G401 (cell line): ENCODE measurements at places on chromosomes 16 and 17. TPM values are rescaled to one million over a fixed set of nuclear protein-coding genes. Genes with fewer than 3 reads are reported as not detected.

DNA sequence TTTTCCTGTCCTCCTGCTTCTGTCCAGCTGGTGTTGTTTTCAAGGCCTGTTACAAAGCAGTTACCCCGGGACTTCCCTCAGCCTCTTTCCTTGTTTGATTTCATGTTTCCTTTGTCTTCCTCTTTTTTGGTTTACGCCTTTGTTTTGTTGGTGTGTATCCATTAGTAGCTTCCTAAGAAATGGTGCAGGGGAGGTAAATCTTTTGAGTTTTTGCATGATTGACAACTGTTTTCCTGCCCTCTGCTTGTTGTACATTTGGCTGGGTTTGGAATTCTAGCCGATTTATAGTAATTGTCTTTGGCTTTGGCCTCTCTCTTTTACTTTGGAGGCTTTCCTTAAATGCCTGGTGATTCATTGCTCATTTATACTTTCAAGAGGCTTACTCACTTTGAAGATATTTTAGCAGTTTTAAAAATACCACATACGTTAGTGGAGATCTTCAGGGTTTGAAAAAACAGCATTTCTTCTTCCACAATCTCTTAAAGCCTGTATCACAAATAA, 32.8 kb downstream of the DNAH2 start:
- no peak for DNase-seq

GRCh38 chr16:29994600-29995323, 655 bp downstream of the HIRIP3 start:
- DNase-seq, result no peak

DNA sequence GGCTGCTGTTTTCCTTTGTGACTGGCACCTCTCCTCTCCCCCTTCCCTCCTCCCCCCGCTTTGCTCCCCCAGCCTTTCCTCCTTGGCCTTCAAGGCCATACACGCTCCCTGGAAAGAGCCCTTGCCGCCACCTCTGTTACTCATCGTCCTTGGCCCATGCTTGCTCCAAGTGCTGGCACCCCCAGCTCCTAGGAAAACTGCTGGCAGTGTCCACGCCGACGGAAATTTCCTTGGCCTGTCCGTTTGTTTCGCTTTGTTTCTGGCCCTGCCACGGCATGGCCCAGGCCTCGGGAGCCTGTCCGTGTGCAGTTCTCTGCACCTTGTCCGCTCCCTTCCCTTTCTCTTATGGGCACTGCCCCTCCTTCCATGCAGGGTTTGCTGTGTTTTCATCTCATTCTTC, 18.0 kb downstream of the CA5A start:
- peak; percentile 84 for DNase-seq

- DNase-seq, result peak; percentile 25
Observed at GRCh38 chr16:24731722-24732419, 2.4 kb downstream of the TNRC6A start.

Gene WFIKKN1
- total RNA-seq, result 44.6 and 64.4 TPM in 2 replicates

- DNase-seq, result peak; percentile 79
Observed at GRCh38 chr17:81021531-81022343, 13.2 kb upstream of the BAIAP2 start.

Gene C17orf50
- total RNA-seq, result not detected in 2 replicates

DNA sequence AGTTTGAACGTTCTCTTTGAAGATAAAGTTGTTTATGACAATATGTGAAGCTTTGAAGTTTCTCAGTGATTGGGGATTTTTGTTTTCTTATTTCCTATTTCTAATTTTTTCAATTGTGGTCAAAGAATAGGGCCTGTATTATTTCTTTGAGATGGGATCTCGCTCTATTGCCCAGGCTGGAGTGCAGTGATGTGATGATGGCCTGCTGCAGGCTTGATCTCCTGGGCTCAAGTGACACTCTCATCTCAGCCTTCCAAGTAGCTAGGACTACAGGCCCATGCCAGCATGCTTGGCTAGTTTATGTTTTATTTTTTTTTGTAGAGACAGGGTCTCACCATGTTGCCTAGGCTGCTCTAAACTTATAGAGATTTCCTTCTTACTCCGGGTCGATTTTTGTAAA, 11.7 kb upstream of the ANKRD40CL start:
- DNase-seq, result no peak

Gene SCARF1
- 0.71 and 3.4 TPM in 2 replicates for total RNA-seq

- no peak for DNase-seq
Observed at GRCh38 chr16:68072038-68072695, 13.0 kb upstream of the NFATC3 start.

DNA sequence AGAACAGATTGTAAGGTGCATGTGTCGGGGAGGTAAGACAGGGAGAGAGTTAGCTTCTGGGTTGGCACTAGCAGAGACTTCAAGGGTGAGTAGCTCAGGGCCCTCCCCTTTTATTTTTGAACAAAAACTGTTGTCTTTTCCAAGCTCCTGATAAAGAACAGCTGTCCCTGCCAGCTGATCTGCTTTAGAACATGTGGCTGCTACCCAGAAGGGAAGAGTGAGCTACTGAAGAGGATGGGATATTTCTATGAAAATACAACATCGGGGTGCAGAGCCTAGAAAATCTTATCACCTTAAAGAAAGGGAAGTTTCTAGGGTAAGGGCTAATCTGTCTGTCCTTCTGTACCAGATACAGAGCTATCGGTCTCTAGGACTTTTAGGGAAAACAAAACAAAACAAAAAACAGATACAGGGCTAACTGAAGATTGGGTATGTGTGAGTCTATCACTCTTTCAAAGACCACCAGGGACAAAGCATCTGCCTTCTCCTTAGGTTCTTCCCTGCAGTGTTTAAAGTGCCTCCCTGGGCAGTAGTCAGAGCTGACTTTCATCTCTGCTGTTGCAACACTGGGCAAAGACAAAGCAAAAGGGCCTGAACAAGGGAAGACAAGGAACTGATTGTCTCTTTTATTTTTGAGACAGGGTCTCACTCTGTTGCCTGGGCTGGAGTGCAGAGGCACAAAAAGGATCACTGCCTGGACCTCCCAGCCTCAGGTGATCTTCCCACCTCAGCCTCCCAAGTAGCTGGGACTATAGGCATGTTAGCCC, 5.0 kb upstream of the DHRS13 start:
- no peak for DNase-seq

Gene RNF43
- not detected in 2 replicates for total RNA-seq
